MV-4-11 (cell line): ENCODE measurements at places on chromosomes 13 and 19.

GRCh38 chr13:73593199-73593765 lies 534.5 kb downstream of the KLF5 start:
- DNase-seq = no peak

GRCh38 chr13:36193151-36193855 lies 21.1 kb downstream of the SOHLH2 start:
- DNase-seq = no peak

GRCh38 chr13:70051531-70051930 lies 56.1 kb upstream of the ATXN8OS start:
- DNase-seq = no peak

DNA sequence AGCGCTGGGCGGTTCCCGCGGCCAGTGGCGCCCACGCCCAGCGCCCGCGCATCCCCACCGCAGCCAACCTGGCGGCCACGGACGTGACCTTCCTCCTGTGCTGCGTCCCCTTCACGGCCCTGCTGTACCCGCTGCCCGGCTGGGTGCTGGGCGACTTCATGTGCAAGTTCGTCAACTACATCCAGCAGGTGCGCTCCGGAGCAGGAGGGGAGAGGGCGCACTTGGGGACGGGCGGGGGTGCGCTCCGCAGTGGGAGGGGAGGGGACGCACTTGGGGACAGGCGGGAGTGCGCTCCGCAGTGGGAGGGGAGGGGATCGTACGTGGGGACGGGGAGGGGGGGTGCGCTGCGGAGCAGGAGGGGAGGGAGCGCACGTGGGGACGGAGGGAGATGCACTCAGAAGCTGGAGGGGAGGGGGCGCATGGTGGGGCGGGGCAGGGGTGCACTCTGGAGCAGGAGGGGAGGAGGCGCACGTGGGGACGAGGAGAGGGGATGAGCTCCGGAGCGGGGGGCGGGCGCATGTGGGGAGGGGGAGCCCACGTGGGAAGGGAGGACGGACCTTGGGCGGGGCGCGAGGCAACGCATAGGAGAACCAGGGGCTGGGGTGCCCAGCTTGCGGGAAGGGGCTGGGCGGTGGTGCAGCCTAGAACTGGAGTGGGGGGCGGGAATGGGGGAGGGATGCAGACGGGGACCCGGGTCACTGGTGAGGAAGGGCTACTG lies 1.5 kb downstream of the KISS1R start:
- DNase-seq = no peak

DNA sequence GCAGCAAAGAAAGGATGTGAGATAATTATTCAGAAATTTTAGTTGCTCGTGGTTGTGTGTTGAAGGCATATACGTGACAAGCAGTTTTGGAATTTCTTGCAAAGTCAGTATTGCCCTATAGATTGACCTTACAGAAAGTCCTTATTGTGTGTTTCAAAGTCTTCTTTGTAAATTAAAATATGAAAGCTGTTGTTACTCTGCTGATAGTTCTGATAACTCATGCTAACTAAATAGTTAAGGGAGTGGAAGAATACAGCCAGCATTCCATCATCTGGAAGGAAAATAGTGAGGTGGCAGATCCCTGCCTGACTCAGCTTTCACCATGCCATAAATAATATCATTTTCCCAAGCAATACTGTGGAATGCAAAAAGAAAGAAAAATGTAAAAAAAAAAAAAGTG lies 27.2 kb downstream of the WASF3 start:
- no peak for DNase-seq

DNA sequence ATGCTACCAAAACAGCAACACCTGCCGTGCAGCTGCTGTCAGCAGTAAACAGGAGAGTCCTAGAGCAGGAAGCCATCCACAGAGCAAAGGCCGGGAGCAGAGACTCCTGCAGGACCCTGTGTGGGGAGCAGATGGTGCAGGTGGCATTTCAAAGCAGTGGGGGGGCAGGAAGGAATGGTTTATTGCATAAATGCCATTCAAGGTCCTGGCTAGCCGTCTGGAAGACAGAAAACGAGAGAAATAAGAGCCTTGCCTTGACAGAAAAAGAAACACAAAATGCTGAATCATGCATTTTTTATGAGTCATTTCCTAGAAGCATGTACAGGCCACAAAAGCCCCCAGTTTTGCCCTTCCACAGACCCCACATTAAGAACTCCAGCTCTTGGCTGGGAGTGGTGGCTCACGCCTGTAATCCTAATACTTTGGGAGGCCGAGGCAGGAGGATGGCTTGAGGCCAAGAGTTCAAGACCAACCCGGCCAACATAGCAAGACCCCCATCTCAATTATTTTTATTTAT lies 5.4 kb downstream of the RSPH6A start:
- DNase-seq = peak; percentile 77

GRCh38 chr13:30731361-30732045 lies 3.8 kb upstream of the ALOX5AP start:
- DNase-seq = no peak

- peak; percentile 80 for DNase-seq
Measured at GRCh38 chr13:33639626-33640080, 178.3 kb upstream of the RFC3 start.

- DNase-seq = no peak
Measured at GRCh38 chr19:57786906-57787305, 17.4 kb downstream of the ZNF586 start.

DNA sequence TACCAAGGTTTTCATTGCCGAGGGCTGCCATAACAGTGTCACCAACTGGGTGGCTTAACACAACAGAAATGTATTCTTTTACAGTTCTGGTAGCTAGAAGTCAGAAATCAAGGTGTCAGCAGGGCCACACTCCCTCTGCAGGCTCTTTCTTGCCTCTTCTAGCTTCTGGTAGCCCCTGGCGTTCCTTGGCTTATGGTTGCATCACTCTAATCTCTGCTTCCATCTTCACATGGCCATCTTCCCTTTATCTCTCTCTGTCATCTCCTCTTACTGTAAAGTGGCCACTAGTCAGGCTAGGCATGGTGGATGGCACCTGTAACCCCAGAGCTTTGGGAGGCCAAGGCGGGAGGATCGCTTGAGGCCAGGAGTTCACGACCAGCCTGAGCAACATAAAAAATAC lies 38.0 kb upstream of the MRI1 start:
- no peak for DNase-seq

GRCh38 chr19:41882568-41883462 lies at the start of gene ARHGEF1:
ARHGEF1 (plus strand) TSS chr19:41883184; CDS start chr19:41888083, 4,899 bp downstream.
- DNase-seq = peak; percentile 53

DNA sequence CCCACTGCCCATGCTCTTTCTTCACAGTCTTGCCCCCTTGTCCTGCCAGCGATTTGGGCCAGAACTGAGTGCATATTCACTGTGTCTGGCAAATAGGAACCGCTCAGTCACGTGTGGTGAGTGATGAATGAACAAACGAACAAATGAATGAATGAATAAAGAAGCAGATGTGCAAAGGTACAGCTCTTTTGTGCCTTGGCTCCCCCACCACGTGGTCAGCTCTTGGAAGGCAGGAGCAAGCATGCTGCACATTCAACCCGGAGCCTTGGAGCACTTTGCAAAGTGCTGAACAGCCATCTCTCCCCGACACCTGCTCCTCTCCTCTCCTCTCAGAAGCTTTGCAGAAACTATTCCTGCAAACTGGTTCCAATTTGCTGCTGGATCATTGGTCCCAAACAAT lies 52.4 kb downstream of the LATS2 start:
- DNase-seq = no peak

GRCh38 chr19:2888731-2889224 lies 11.9 kb upstream of the ZNF57 start:
- DNase-seq = no peak

GRCh38 chr19:42251572-42252358 lies 3.2 kb downstream of the ERF start:
- DNase-seq = no peak

GRCh38 chr13:46926916-46927590 lies 30.2 kb upstream of the HTR2A start:
- DNase-seq = no peak

- DNase-seq = no peak
Measured at GRCh38 chr13:37835392-37835791, 34.2 kb downstream of the TRPC4 start.

DNA sequence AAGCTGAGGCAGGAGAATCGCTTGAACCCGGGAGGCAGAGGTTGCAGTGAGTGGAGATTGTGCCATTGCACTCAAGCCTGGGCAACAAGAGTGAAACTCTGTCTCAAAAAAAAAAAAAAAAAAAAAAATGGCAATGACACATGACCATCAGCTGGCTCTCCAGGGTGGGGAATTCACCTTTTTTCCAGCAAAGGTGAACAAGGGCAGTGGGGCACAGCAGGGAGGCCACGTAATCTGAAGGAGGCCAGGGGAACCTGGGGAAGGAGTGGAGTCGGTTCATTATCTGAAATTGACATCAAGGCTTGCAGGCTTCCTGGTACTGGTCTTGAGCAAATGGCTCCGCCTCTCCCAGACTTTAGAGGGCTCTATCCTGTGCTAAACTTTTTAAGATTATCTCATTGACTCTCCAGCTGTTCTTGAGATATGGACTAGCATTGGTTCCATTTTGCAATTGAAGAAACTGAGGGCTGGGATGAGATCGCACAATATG lies 28.1 kb downstream of the KEAP1 start:
- DNase-seq = no peak

DNA sequence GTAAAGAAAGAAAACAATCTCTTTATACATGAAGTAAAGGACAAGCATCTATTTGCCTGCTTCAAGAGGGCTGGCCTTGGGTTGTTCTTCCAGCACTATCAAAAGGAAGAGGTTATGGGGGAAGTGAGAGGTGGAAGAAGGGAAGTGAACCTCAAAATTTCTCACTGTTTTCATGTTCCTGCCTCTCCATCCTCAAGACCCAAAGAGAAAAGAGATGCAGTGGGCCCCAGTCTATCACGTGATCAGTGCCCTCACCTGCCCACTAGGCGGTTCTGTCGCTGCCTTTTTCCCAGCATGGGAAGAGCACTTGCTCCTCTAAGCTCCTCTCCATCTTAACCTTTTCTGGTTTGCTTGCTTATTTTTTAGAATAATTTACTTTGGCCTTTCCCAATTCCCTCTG lies 6.2 kb upstream of the USP12 start:
- DNase-seq = peak; percentile 51

GRCh38 chr19:49616532-49616931 lies 23.4 kb downstream of the RRAS start:
- DNase-seq = no peak

DNA sequence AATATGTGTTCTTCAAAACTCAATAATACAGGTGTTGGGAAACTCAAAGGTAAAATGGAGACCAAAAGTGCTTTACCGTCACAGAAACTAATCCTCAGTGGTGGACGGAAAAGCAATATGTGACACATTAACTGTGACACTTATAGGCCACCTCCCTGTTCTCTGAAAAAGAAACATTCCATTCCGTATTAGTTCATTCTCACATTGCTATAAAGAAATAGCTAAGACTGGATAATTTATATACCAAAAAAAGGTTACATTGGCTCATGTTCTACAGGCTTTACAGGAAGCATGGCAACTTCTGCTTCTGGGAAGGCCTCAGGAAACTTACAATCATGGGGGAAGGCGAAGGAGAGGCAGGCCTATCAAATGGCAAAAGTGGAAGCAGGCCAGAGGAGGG lies 435.3 kb upstream of the HTR2A start:
- no peak for DNase-seq

- DNase-seq = no peak
Measured at GRCh38 chr19:5897189-5897969, 6.2 kb downstream of the NDUFA11 start.

DNA sequence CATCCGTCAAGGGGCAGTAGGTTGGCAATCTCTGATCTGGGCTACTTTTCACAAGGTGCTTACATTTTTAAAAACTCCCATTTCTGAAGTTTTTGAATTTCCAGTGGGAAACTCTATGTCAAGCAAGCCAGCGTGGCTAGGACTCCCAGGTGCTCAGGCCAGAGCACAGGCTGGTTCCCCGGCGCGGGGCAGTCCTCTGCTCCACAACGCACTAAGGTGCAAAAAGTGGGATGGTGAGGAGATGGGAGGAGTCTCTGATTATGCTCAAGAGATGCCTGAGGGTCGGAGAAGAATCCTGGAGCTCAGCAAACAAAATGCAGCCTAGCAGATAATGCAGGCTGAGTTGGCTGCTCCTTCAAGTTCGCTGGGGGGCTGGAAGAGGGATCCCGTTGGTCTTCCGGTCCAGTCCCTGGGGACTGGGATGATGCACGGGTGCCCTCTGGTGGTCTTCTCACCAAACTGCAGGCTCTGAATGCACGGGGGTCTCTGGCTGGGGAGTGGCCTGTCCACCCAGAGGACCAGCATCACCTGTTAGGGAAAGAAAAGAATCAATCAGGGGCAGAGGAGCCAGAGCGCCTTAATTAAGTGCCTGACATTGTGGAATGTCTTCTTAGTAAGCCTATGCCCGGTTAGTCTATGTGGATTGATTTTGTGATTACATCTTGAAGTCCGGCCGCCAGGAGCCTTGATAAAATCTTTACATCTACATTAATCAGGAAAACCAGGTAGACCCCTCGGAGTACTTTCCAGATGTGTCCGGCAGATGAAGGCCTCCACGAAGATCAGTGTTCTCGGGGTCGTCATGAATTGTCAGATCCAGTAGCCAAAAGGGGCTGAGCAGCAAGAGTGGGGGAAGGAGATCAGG lies 244.4 kb upstream of the MAB21L1 start:
- no peak for DNase-seq

- no peak for DNase-seq
Measured at GRCh38 chr13:46962281-46962941, 65.6 kb upstream of the HTR2A start.

DNA sequence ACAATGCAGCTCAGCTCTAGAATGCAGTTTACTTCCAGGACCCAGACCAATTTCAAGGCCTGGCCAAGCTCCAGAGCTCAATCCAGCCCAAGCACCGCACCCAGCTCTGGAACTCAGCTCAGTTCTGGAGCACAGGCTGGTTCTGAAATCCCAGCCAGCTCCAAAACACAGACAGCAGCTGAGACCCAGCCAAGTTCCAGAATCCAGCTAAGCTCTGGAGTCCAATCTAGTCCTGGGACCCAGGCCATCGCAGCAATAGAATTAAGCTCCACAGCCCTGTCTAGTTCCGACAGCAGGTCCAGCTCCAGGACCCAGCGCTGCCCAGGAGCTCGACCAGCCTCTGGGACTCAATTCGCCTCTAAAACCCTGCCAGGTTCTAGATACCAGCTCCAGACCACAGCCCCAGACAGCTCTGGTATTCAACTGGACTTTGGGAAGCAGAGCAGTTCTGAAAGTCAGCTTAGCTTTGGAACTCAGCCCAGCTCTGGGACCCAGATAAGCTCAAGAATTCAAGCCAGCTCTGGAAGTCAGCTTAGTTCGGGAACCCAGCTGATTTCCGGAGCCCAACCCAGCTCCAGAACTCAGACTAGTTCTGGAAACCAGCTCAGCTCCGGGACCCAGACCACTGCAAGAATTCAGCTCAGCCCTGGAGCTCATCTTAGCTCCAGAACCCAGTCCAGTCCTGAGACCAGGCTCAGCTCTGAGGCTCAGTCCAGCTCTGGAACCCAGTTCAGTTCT lies 6.8 kb downstream of the GIPC3 start:
- DNase-seq = no peak
